Brain (organoid and tissue), 16 donors: ENCODE measurements at places on chromosomes 3 and 15. TPM values are rescaled to one million over a fixed set of nuclear protein-coding genes. Genes with fewer than 3 reads are reported as not detected.

KBTBD12 gene
- polyA plus RNA-seq: 3.0 TPM

SLC9A9 gene
- polyA plus RNA-seq: 4.9 TPM

PGBD4 gene
- 0.32 TPM for polyA plus RNA-seq

RTP3 gene
- polyA plus RNA-seq: not detected

CA12 gene
- polyA plus RNA-seq: 0.68 TPM

AMOTL2 gene
- 23.5 TPM for polyA plus RNA-seq

SPESP1 gene
- polyA plus RNA-seq: not detected

TBC1D23 gene
- 6.3 TPM for polyA plus RNA-seq

SCG3 gene
- polyA plus RNA-seq: 144 TPM

MAP2K5 gene
- 18.3 TPM for polyA plus RNA-seq

PROS1 gene
- polyA plus RNA-seq: 3.3 TPM

GALK2 gene
- polyA plus RNA-seq: 15.4 TPM

TRH gene
- polyA plus RNA-seq: 13.8 TPM

DCLK3 gene
- polyA plus RNA-seq: 0.88 TPM

IMPG2 gene
- not detected for polyA plus RNA-seq

GRAMD2A gene
- 3.0 TPM for polyA plus RNA-seq

RHOV gene
- 2.3 TPM for polyA plus RNA-seq

EXD1 gene
- polyA plus RNA-seq: 0.10 TPM

SCAP gene
- 56.1 TPM for polyA plus RNA-seq

TUBGCP5 gene
- polyA plus RNA-seq: 6.6 TPM

IL17RD gene
- polyA plus RNA-seq: 6.1 TPM

PARP3 gene
- polyA plus RNA-seq: 7.4 TPM

PPP1R14D gene
- polyA plus RNA-seq: 0.66 TPM

PLXNA1 gene
- 22.2 TPM for polyA plus RNA-seq

EPHB1 gene
- polyA plus RNA-seq: 3.4 TPM

CALML4 gene
- 2.5 TPM for polyA plus RNA-seq

HYAL2 gene
- 35.2 TPM for polyA plus RNA-seq

OR5H6 gene
- polyA plus RNA-seq: not detected

DCBLD2 gene
- polyA plus RNA-seq: 10.9 TPM

ITGA11 gene
- 1.2 TPM for polyA plus RNA-seq

GOLGA8R gene
- not detected for polyA plus RNA-seq

CIB1 gene
- 40.0 TPM for polyA plus RNA-seq

GPR87 gene
- polyA plus RNA-seq: not detected

MST1R gene
- polyA plus RNA-seq: 1.6 TPM

APPL1 gene
- 7.9 TPM for polyA plus RNA-seq

FBXO40 gene
- 0.17 TPM for polyA plus RNA-seq

SCN11A gene
- polyA plus RNA-seq: not detected

SNURF gene
- 5.7 TPM for polyA plus RNA-seq

NCKIPSD gene
- polyA plus RNA-seq: 42.2 TPM

SPSB4 gene
- 5.4 TPM for polyA plus RNA-seq

IREB2 gene
- polyA plus RNA-seq: 12.5 TPM

GOLGA6A gene
- not detected for polyA plus RNA-seq

ZIC4 gene
- 0.49 TPM for polyA plus RNA-seq

HDC gene
- polyA plus RNA-seq: not detected

CYP1A2 gene
- not detected for polyA plus RNA-seq

PLSCR5 gene
- polyA plus RNA-seq: not detected

TGM5 gene
- not detected for polyA plus RNA-seq

HDGFL3 gene
- 51.0 TPM for polyA plus RNA-seq
